ENCODE measurements at places on chromosomes 1 and 21.

GRCh38 chr1:113074237-113074636 lies 1.2 kb downstream of the LRIG2 start:
- DNase-seq: no peak

DNA sequence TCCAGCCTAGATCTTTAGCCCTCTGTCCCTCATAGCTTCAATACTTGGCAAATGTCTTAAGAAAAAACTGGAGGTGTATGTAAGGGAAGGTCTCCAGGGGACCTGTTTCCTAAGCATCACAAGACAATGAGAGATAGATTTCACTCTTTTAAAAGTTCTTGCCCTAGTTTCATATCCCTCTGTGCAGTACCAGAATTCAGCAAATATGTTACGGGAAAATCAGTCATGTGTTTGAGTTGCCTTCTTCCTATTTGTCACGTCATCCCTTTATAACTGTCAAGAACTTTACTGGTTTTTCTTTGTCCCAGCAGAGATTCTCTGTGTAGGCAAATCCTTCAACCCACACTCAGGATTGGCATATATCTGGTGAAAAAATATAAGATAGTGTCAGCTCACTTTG lies 32.3 kb downstream of the DNASE2B start:
- no peak for DNase-seq

GRCh38 chr1:230391776-230392535 lies 34.2 kb downstream of the PGBD5 start:
- no peak for DNase-seq

DNA sequence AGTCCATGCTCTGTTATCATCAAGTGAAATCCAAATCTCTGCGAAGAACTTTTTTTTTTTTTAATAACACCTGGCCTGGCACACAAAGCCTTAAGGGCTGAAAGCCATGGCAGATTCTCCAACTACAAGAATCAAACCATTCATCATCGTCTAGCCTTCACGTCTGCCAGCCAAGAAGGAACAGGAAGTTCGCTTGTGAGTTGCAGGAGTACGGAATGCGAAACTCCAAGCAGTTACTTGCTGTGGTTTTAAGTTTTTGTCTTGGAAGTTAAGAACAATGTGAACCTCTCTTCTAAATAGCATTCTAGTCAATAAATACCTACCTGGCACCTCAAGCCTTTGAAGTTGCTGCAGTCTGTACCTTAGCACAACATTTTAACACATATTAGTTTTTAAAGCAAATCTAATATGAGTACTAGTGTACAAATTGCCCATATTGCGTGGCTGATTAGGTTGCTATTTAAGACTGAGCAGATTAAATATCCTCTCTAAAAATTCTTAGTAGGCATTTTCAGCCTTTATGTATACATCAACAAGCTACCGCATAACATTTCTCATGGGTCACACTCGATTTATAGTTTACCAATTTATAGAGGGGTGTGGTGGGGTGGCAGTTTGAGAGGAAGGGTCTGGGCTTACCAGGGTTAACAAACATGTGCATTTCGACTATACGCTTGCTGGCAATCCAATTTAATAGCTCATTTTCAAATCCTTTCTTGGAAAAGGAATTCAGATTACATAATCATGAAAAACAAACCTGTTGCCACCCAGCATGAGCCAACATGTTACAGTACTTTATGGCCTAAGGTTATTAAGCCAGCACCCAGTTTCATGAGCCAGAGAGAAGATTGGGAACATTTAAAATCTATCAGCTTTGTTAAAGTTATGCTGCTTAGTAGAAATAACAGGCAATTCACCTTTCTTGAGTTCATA lies 22.2 kb upstream of the PTPN14 start:
- DNase-seq: no peak

DNA sequence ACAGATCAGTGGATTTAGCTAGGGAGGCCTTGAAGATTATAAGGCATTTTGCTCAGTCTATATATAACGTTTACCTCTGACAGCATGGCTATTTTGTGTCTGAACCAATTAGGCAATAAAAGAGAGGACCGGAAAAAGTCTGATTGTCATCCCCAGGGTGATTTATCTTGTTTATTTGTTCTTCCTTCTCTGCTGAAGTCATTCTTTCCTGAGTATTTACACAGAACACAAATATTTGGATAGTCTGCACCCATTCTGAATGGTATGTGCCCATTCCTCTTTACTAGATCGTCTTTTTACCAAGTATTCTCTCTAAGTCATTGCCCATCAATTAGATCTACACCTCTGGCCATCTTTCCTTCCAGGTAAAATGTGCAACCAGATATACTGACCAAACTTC lies 1602.9 kb downstream of the KCNT2 start:
- no peak for DNase-seq

- peak; percentile 64 for DNase-seq
Observed at GRCh38 chr1:6127587-6128163, 52.4 kb downstream of the CHD5 start.

DNA sequence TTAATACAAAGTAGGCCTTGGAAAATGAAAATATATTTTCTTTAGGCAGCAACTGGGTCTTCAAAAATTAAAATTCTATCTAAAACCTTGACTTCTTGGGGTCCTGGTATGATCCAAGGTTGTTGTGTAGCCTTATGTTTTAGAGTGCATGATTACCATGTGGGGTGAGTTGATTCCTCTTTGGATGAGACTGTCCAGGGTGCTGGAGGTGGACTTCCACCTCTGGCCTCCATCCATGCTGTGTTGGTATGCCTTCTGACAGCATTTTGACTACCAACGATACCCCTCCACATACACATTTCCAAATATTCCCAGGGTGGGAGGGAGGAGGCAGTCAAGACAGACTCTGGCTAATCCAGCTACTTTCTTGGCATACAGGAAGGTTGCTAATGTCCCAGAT lies 205.0 kb downstream of the TNR start:
- DNase-seq: no peak

DNA sequence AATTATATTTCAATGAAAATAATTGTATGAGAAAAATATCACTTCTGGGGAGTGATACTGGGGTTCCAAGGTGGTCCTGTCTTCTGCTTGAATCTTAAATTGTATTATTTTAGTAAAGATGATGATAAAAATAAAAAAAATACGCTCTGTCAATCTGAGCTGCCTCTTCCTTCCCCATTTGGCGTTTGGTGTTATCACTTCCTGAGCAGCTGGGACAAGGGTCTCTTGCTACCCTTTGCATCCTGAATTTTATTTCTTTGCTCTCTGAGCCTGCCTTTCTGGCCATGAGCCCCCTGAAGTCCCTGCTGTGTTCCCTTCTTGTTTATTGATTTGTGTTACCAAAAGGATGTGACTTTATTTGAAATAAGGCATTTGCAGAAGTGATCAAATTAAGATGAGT lies 111.0 kb downstream of the KCNJ6 start:
- no peak for DNase-seq

DNA sequence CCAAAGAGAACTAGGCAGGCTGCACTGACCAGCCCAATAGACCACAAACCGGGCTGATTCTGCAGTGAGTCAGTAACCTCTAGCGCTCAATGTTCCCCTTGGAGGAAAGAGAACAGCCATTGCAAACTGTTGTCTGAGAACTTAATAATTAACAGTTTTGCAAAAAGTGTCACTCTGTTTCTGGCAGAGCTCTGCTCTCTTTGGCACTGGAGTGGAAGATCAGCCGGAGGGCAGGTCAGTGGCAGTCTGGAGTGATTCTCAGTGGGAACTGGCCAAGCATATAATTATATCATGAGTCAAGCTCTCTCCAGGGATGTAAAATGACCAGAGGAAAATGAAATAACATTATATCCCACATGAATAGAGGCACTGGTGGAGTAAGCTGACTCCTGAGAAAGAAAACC lies 238.3 kb downstream of the HLX start:
- DNase-seq: no peak

DNA sequence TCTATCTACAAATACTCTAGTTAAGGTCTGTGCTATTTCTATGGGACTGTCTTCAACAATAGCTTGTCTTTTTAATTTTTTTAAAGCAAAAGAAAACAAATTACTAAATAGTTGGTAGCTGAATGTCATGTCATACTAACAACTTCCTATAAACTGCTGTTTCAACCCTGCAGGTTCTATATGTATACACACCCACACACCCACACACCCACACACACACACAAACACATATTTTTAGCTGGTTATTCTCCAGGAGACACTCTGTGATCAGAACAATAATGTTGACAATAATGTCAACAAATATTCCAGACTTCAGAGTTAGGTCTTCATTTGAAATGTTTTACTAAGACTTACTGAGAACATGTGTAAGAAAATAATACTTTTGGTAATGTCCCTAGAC lies 66.7 kb downstream of the AK5 start:
- peak; percentile 3 for DNase-seq
